Activated CD8-positive, alpha-beta memory T cell treated with anti-CD3 and anti-CD28 coated beads for 1 hour (primary cell): ENCODE measurements at places on chromosomes 11 and 22.

GRCh38 chr11:15818132-15818842 is 538.1 kb downstream of the SOX6 start:
- DNase-seq = no peak

DNA sequence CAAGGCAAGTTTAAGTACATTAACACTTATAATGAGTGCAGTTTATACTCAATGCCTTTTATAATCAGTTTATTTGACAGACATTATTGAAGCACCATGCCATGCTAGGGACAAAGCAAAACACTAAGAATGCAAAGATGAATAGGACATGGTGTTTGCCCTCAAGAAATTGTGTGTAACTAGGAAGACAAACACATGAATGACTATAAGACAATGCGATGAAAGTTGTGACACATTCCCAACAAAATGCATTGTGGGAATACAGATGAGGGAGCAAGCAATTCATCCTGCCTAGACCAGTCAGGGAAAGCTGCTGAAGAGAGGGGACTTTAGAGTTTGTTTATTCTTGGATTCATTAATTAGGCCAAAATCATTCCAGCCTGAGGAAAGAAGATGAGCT is 133.8 kb upstream of the TRPC6 start:
- no peak for DNase-seq

GRCh38 chr11:102267609-102268008 is 49.7 kb upstream of the BIRC3 start:
- no peak for DNase-seq

- DNase-seq = no peak
Measured at GRCh38 chr11:108338750-108339149, 115.9 kb downstream of the ATM start.

- no peak for DNase-seq
Measured at GRCh38 chr22:20434264-20434751, 3.3 kb downstream of the SCARF2 start.

DNA sequence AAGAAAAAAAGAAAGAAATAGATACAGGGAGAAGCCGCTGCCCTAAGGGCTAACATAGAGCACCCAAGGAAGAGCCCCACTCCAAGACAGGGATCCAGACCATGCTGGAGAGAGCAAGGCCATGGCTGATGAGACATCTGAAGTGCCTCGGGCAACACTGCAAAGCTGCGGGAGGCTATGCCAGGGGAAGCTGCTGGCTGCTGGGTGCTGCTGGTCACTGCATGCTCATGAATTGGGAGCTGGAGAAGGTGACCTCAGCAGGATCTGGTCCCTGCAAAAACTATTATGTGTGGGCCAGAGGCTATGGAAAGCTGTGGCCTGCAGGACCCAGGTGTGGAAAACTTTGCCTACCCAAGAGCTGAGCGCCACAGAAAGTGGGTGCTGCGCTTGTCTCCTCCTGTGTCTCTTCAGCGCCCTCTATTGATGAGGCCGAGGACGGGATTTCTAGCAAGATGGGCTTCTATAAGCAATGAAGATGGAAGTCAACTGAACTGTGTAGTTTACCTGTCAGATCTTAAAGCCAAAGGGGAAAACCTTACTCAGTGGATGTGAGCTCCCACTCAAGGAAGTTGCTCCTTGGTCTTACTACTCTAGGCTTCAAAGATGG is 17.3 kb upstream of the SLC29A2 start:
- DNase-seq = peak; percentile 24

DNA sequence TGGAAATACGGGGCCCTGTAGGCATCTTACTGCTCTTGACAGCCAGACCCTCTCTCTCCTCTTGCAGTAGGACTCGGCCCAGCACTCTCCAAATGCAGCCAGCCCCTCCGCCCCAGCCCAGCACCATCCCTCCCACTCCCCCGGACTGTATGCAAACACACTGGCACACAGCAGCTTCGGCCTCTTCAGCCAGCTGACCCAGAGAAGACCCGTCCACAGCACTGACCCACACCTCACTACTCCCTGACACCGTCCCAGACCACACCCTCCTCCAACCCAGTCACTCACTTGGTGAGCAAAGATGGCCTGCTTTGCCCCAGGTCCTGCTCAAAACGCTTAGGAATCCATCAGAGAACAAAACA is 164.6 kb downstream of the IGLL1 start:
- no peak for DNase-seq

DNA sequence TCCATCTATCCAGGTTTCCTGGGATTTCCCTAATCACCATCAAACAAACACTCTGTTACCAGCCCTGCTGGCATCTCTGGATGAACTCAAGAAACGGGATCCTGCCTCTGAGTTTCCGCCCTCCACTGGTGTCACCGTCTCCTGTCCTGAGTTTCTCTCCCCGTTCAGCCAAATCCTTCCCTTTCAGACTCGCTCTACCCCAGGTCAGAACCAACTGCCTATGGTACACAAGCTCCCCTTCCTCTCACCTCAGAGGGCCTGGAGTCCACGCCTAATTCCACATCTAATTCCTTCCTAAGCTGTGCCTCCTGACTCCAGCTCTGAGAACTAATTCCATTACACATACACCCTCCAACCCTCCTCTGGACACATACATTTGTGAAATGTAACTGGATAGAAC is 96.1 kb downstream of the SHANK2 start:
- DNase-seq = no peak

DNA sequence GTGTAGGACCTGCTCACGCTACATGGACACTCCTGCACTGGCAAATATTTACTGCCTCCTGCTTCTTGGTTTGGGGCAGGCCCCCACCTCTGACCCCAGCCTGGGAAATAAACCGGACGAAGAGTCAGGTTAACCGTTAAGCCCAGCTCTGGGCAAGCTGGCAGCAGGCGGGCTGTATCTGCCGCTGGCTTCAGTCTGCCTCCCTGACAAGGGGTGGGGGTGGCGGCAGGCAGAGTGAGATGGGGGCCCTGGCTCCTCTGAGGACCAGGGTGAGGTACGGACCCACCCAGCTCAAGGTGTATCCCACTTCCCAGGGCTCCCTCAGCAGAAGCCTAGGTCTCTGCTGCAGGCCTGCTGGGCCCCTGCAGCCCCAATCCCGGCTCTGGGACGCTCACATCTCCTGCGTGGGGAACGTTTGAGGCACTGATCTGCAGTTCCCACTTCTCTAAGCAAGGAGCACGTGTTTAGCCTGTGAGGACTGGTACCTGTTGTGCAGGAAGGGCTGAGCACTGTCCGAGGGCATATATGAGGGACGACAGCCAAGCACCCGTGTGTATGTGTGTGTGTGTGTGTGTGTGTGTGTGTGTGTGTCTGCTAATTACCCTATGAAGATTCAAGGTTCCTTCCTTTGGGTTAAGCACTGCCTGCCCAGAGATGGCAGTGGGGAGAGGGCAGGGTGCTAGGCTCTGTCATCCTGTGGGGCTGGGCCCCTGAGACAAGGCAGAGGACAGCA is 1.1 kb upstream of the LRRC75B start:
- DNase-seq = no peak

GRCh38 chr11:76769645-76770586 is 13.2 kb upstream of the TSKU start:
- no peak for DNase-seq

DNA sequence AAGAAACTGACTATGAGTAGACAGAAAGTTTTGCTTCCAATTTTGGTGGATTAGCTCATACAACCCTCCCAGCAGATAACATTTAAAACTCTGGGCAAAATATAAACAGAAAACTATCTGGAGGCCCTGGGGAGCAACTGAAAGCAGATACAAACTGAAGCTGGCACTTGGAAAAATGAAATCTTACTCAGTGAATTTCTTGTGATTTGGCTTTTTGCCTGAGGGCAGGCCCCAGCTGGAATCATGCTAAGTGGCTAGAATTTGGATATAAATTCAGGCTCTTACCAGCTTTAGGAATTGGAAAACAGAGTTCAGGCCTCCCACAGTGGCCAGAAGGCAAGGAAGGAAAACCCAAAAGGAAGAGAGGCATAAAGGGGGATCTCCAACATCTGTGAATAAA is 85.8 kb downstream of the EFCAB6 start:
- no peak for DNase-seq

- DNase-seq = no peak
Measured at GRCh38 chr22:40040927-40041326, 46.2 kb downstream of the FAM83F start.

- DNase-seq = no peak
Measured at GRCh38 chr11:28153586-28153985, 45.4 kb downstream of the METTL15 start.

- DNase-seq = no peak
Measured at GRCh38 chr11:17934194-17934593, 78.7 kb downstream of the SERGEF start.

DNA sequence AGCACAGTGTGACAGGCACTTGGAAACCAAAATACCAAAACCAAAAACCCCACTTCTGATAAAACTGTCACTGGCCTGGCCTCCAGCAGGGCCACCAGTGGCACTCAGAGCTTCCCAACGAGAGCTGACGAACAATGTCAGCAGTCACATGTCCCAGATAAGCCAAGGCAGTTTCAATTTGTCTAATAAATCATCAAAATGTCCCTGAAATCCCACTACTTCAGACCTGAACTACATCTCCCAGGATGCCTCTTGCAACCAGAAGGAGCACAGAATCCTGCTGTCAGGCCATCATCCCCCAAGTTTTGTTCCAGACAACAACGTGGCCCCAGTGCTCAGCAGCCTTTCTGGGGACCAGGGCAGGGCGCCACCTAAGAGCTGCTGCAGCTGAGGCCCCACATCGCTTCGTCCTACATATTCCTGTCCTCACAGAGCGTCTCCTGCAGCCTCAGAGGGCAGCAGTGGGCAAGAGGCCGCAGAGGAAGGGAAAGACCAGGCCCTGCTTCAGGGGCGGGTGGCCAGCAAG is 25.1 kb downstream of the LRFN4 start:
- no peak for DNase-seq

- no peak for DNase-seq
Measured at GRCh38 chr11:111936040-111936540, 1.1 kb upstream of the DIXDC1 start.

DNA sequence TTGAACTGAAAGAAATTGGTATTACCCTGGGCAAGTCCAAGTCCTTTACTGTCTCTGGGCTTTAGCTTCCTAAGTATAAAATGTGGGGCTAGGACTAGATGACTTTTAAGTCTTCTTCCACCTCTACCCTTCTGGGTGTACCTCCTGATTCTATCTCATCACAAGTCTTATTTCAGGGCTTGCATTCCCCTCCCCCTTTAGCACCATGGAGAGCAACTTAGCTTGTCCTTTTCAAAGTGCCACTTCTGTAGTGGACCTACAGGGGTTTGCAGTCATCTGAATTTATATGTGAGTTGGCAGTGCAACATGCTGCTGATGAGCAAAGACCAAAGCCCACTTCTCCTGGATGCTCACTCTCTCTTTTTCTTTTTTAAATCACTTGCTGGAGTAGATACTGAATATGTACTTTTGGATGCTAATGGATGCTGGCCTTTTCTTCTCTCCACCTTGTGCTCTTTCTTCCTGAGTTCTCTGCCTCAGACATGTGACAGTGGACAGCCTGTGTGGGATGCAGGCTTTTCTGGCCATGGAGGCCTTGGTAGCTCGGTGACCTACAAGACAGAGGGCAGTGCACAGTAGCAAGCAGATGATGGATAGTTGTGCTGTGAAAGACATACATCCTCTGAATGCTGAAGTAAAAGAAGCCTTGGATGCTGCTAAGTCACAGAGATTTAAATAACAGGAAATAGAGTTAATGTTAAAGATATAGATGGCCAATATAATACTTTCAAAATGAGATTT is 185.0 kb downstream of the NELL1 start:
- no peak for DNase-seq

DNA sequence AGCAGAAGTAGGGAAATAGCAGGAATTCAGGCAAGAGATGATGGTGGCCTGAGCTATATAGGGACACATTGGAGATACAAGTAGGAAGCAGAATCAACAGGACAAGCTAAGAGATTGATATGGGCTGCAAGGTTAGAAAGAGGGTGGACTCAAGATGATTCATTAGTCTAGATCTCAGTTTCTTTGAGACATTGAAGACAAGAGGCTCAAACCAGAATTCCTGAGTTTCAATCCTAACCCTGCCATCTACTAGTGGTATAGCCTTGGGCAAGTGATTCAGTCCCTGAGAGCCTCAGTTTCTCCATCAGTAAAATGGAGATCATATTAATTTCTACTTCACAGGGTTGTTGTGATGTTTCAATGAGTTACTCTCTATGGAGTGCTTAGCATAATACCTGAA is 53.1 kb upstream of the NAV2 start:
- no peak for DNase-seq

DNA sequence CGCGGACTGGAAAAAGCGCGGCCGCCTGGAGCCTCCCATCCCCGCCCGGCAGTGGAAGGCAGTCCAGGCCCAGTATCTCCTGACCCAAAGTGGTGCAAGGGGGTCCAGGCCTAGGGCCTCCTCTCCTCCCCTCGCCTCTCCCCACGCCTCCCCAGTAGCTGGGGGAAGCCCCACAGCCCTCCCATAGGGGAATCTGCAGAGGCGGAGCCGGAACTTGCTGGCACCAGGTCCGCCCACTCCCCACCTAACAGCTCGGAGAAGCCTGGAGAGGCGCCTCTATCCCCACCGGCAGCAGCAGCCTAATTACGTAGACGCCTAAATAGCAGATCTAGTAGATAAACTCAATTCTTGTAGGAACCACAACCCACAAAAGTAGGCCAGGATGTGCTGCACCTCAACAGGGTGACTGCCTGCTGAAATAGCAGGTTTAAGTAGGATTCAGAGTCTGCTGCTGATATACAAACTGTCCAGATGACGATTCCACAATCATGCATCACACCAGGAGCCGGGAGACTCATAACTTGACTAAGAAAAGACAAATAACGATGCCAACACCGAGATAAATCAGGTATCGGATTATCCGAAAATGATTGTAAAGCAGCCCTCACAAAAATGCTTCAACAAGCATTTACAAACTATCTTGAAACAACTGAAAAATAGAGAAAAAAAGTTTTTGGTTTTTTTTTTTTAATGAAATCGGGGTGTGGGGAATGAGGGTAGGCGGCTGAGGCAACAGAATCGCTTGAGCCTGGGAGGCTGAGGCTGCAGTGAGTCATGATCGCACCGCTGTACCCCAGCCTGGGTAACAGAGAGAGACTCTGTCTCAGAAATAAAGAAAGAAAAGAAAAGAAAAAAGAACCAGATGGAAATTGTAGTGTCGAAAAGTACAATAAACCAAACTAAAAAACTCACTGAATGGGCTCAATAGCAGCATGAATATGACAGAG is 11.4 kb upstream of the BRD1 start:
- peak; percentile 72 for DNase-seq

GRCh38 chr11:27718346-27718862 is 18.1 kb upstream of the BDNF start:
- no peak for DNase-seq

DNA sequence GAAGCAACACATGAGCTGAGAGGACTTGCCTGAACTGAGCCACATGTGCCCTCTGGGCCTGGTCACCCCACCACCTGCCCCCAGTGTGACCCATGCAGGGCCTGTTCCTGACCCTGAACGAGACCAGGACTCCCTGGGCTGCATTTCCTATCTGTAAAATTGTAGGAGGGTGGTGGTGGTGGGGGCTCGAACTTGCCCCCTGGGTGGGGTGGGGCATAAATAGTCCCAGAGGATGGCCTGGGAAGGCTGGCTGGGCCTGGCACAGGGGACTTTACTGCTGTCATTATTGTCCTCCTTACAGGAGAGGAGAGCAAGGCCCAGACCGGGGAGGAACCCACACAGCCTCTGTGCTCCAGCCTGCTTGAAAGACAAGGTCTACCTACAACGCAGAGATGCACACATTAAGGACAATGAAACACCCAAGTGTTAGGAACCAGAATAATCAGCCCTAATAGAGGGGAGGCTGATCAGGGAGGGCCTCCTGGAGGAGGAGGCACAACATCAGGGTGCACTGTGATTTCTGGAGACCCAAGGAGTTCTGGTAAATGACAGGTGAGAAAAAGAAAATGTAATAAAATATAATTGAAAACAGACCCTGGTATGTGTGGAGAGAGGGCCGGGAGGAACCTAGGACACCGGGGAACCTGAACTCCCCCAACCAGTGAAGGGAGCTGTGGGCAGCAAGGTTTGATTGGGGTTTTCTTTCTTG is 2.8 kb upstream of the AIFM3 start:
- no peak for DNase-seq
